Activated naive CD4-positive, alpha-beta T cell treated with Interleukin-2 at 50 U/mL for 16 hours (primary cell): ENCODE measurements at places on chromosomes 7 and 10.
A peak's percentile ranks its signal among the peaks of the same experiment; 100 is the strongest.

DNA sequence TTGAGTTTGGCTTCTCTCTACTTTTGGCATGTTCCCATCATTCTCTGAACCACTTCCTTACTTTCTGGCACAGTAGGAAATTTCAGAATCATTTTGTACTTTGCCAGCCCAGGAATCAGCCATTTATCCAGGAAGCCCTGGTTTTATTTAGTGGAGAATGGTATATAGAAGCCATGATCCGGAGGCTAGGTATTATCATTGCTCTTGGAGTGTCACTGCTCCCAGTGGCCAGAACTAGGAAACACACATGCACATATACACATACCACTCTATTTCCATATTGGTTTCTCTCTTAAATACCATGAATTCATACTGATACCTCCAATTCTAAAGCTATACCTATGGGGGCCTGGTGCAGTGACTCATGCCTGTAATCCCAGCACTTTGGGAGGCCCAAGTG, 36.3 kb downstream of the SUFU start:
- DNase-seq = no peak

- no peak for DNase-seq
Measured at GRCh38 chr7:7209412-7210050, 27.2 kb downstream of the C1GALT1 start.

GRCh38 chr7:469563-469961, 50.1 kb downstream of the PDGFA start:
- DNase-seq = no peak

- DNase-seq = no peak
Measured at GRCh38 chr7:158614700-158615099, 27.1 kb upstream of the PTPRN2 start.

DNA sequence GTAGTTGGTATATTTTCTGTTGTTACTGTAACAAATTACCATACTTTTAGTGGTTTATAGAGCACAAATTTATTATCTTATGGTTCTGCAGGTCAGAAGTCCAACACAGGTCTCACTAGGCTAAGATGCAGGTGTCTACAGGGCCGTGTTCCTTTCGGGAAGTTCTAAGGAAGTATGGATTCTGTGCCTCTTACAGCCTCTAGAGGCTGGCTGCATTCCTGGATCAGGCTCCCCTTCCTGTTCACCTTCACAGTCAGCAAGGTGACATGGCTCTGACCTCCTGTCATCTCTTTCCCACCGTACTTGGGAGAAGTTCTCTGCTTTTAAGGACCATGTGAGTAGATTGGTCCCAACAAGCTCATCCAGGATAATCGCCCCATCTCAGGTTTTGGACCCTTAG, 37.3 kb downstream of the BMPR1A start:
- no peak for DNase-seq

DNA sequence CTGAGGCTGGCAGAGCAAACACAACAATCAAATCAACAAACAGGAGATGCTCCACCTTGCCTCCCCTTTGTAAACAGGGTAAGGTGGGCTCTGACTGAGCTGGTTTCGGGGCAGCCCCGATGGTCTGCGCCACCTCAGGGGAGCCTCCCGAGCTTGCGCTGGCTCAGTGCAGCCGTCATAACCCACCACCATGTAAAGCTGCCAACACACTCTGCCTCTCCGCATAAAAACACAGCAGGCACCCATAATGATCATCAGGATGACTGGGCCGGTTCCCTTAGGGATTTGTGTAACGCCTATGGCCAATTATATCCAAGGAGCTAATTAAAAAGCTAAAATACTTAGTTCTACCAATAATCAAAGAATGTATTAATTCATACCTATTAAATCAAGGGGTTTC, 124.5 kb downstream of the PRPF18 start:
- DNase-seq = no peak

DNA sequence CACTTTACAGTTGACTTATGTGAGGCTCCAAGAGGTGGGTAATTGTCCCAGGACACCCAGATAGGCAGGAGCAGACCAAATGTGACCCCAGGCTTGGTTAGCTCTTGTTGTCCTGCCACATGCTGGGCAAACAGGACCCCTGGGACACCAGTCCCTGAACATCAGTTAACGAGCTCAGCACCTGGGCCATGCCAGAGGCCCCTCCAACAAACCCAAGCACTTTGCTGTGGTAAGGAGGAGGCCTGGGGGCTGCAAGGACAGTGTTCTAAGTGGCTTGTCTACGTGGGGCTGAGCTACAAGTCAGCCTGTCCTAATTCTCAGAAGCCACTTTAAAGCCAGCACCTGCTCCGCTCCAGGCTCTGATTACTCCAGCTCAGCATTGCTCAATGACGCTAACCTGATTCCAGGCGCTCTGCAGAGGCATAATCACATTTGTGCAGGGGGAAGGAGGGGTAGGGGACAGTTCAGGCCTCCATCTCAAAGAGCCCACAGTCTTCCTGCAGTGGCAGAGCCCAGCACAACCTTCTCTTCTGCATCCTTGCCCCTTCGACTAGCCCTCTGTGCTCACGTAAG, 57.2 kb downstream of the DDC start:
- no peak for DNase-seq

- DNase-seq = no peak
Measured at GRCh38 chr10:89377705-89378637, at the start of gene IFIT1B. TSS of gene IFIT1B (plus strand) at chr10:89378056. CDS start at chr10:89378136, 80 bp downstream.

GRCh38 chr7:30986738-30987137, 23.0 kb downstream of the GHRHR start:
- no peak for DNase-seq

DNA sequence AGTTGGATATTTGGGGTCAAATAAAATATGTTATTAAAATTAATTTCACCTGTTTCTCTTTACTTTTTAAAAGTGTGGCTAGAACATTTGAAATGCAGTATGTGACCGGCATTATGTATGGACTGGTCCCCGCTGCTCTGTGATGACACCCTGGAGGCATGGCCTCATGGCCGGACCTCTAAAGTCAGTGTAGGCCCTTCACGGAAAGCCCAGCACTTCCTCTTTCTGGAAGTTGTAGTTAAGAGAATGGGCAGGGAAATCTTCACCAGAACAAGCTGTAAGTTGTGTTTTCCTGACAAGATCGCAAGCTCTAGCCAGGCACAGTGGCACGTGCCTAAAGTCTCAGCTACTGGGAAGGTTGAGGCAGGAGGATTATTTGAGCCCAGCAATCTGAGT, 38.3 kb upstream of the SRGN start:
- DNase-seq = no peak

DNA sequence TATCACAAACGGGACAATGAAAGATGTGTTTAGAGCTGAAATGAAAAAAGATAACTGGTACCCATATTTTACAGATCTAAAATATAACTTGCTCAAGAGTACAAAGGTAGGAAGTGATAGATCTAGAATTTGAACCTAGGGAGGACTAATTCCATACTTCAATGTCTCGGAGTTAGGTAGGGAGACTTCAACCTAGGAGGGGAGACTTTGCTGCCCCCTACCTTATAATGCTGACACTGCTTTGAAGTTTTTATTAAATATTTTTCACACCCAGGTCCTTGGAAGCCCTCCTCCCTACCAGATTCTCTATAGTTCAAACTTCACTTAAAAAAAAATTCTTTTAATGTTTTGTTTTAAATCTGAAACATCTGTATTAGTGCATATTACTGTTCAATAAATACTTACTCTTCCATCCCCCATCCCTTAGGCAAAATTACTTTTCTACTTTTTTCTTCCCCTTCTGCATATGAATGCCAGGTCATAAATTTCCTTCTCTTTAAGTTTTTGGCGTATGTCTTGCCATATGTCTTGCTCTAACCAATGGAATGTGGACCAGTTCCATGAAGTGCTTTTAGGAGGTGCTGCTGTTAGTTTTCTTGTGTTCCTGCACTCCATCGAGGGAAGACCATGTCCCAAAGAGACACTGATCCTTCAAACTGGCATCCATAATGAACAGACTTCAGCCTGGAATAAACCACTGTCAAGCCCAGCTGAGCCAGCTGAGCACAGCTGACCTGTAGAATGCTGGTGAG, 57.8 kb downstream of the MICU1 start:
- no peak for DNase-seq

- peak; percentile 34 for DNase-seq
Measured at GRCh38 chr7:43572516-43573049, 10.3 kb upstream of the STK17A start.

DNA sequence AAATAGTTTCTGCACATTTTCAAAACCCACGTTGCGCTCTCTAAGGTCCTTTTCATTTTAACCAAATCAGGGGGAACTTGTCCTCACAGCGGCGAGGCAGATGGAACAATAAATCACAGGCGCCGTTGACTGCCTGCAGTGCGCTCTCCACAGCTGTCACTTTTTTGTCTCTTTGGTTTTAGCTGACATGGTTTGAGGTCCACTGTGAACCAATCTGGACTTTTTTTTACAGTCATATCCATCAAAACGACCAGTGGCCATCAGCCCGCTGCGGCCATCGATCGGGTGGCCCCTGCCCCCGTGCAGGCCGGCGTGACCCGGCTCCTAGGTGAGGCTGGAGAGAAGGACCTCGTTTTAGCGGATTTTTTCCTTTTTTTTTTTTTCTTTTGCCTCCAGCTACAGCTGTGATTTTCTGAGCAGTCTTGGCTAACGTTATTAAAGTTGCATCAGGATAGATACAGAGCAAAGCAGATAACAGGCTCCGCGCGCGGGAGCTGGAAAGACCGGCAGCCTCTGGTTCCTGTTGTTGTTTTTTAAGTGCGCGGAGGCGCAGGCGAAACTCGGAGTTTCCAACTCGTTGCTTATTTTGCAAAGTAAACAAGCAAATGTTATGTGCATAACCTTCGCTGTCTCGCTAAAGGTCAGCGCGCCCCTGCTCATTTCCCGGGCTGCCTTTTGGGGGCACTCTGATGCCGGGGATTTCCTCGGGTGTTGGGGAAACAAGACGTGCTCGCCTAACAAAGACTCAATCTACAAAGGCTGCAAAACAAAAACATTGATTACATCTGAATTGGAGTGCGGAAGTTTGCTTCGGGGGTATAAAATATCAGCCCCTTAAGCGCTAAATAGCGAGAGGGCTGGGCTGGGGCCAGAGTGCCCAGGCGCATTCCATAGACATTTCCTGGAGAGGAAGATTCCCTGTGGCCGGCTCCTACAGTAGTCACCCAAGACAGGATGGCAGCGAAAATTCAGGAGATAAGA, 414.8 kb upstream of the MKI67 start:
- no peak for DNase-seq

GRCh38 chr7:159143780-159144757, 598 bp downstream of the VIPR2 start:
- no peak for DNase-seq

DNA sequence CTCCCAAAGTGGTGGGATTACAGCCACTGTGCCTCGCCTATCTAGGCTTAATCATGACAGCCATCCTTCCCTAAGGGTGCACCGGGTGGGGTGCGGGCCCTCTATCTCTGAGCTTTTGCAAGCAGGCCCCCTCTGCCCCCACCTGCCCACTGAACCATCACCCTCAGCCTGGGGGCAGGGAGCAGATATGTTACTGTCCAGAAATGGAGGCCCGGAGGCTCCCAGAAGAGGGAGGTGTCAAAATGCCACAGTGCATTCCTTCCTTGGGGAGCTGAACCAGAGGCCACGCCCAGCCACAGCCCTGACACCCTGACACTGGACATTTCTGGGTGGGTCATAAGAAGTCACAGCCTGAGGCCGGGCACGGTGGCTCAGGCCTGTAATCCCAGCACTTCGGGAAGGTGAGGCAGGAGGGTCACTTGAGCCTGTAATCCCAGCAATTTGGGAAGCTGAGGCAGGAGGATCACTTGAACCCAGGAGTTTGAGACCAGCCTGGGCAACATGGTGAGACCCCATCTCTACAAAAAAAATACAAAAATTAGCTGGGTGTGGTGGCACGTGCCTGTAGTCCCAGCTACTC, 129.8 kb upstream of the TNRC18 start:
- DNase-seq = no peak

DNA sequence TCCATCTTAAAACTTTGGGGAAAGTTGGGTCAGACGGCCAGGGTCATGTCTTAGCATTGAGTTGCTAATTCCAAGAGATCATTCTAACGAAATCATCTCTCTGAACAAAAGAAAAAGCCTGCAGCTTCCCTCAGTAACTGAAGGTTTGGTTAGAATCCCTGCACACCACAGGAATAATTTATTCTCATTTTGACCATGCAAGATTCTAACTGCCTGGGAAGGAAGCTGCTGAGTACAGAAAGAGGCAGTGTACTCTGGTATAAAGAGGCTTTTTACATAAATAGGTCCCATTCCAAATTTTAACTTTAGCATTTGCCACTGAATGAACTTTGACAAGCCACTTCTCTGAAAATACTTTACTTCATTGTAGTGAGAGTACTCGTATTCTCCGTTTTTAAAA, 76.9 kb upstream of the RSBN1L start:
- no peak for DNase-seq

DNA sequence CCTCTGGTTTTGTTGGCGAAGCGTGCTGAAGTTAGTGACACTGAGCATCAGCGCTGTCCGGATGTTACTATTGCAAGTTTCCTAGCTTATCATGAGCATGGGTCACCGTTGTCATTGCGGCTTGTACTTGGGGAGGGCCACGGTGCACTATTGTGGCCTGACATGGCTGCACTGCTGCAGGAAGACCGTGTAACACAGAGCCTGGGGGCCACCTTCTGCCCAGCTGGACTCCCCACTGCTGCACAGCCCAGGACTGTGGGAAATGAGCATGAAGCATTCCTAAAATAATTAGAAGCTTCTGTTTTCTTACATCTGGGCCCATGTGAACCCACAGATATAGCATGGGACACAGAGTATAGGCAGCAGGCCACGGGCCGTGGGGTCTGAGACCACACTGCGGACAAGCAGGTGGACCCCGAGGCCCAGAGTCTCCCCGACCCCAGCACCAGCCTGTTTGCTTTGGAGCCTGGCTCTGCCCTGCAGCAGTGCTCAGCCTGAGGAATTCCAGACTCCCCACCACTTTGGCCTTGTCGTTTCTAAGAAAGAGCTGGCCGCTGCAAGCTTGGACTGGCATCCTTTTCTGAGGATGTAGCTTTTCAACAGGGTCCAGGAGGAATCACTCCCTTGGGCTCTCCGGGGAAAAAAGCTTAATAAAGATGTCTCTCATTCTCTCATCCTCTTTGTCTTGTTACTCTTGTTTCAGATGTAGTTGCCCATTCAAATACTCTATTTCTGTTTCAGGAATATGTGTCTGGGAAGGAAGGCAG, 179.2 kb downstream of the CCDC3 start:
- no peak for DNase-seq

GRCh38 chr7:135283959-135284638, 50.5 kb downstream of the STRA8 start:
- no peak for DNase-seq

- DNase-seq = no peak
Measured at GRCh38 chr10:47456079-47456785, 27.7 kb downstream of the ANXA8 start.

GRCh38 chr7:105256761-105257231, 131.9 kb downstream of the SRPK2 start:
- no peak for DNase-seq

- DNase-seq = no peak
Measured at GRCh38 chr7:27946351-27946750, 206.4 kb downstream of the TAX1BP1 start.

GRCh38 chr10:18224626-18225445, 84.6 kb downstream of the CACNB2 start:
- no peak for DNase-seq
